ENCODE measurements at places on chromosomes 5 and 9. TPM values are rescaled to one million over a fixed set of nuclear protein-coding genes. Genes with fewer than 3 reads are reported as not detected.

Gene BSPRY
- total RNA-seq, result 8.3 TPM

Gene ZNF462
- total RNA-seq, result 0.33 TPM

Gene DDX4
- 0.31 TPM for total RNA-seq

Gene XRCC4
- 12.8 TPM for total RNA-seq

Gene CAMK2A
- total RNA-seq, result not detected

Gene FCN2
- total RNA-seq, result not detected

Gene UBE2B
- total RNA-seq, result 116 TPM

Gene CDC20B
- total RNA-seq, result not detected

Gene SOHLH1
- total RNA-seq, result not detected

Gene NNT
- total RNA-seq, result 98.9 TPM

Gene PIP5K1B
- 0.42 TPM for total RNA-seq

Gene PCDH12
- 0.43 TPM for total RNA-seq

Gene FBXO10
- total RNA-seq, result 1.1 TPM
